ENCODE measurements at places on chromosomes 12 and 14. TPM values are rescaled to one million over a fixed set of nuclear protein-coding genes. Genes with fewer than 3 reads are reported as not detected.

STYK1 gene
- 4.3 TPM for total RNA-seq

SLC5A8 gene
- not detected for total RNA-seq

C12orf60 gene
- total RNA-seq, result 2.3 TPM

TRIM9 gene
- total RNA-seq, result 0.69 TPM

DEGS2 gene
- total RNA-seq, result not detected

TCL1B gene
- not detected for total RNA-seq

SIX6 gene
- not detected for total RNA-seq

CCDC175 gene
- not detected for total RNA-seq

KRT77 gene
- not detected for total RNA-seq

APOLD1 gene
- total RNA-seq, result 1.5 TPM

KRT79 gene
- not detected for total RNA-seq

FAM222A gene
- 3.1 TPM for total RNA-seq

DMAC2L gene
- 10.6 TPM for total RNA-seq

ANO2 gene
- 4.5 TPM for total RNA-seq

ZFHX2 gene
- 1.8 TPM for total RNA-seq

LMNTD1 gene
- total RNA-seq, result not detected

ANKRD9 gene
- 26.9 TPM for total RNA-seq

All from renal cortical epithelial cell (primary cell).